NCI-H526 (cell line): ENCODE measurements at places on chromosomes 6 and 20.

GRCh38 chr20:45452772-45453691 lies 16.5 kb upstream of the WFDC2 start:
- no peak for DNase-seq

DNA sequence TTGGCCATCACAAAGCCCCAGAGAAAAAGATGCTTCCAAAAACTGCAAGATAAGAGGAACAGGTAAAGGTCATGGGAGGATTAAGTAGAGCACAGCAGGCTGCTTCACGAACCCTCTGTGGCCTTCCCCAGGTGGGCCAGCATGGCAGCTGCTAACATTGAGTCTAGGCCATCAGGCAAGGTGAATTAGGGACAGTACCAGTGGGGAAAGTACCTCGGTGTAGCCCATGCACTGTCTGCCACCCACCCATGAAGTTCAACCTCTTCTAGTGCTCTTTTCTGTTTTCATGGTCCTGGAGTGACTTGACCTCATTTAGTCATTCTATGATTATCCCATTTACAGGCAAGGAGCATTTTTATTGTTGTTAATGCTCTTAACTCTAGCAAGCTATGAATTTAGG lies 108.6 kb upstream of the DUSP22 start:
- no peak for DNase-seq

DNA sequence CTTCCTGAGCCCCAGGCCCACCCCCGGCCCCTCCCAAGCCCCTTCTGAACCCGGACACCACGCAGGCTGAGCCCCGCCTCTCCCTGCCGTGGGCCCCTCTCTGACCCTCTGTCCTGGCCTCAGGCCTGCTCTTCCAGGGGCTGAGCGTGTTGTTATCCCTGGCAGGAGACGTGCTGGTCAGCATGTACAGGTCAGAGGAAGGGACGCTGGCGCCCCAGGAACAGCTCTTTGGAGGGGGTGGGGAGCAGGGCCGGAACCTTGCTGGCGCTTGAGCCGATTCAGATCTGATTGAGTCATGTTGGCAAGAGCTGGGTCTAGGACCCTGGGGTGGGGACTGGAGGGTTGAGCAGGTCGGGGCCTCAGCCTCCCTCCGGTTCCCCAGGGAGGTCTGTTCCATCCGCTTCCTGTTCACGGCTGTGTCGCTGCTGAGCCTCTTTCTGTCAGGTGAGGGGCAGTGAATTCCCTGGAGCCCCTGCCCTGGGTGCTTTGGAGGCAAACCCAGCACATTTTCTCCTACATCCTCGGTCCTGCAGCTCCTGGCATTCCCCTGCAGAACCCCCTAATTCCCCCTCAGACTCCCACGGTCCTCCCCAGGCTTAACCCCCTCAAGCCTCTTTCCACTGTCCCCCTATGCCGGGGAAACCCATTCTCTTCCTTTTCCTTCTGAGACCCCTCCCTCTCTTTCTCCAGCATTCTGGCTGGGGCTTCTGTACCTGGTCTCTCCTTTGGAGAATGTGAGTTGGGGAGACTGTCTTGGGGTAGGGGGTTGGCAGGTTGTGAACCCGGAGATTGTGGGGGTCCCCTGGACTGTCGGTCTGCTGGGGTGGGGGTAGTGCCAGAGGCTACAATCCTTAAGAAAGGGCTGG lies 2.0 kb downstream of the SPAG4 start:
- DNase-seq, result peak; percentile 95

GRCh38 chr6:84074988-84075781 lies 41.6 kb downstream of the MRAP2 start:
- no peak for DNase-seq

DNA sequence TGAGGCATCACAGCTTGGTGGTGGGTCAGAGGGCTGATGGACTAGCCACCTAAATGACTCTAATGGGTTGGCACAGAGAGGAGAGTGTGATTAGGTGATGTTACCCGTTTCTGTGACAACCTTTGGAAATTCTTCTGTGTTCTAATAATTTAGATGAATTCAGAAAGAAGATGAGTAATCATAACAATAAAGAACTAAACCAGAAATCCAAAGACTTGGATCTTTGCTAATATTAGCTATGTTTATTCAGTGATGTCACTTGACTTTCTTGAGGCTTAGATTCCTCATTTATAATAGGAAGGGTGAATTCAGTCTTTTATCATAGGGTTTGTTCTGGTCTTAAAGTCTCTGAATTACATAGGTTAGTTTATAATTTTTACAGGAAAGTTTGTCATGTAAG lies 19.9 kb downstream of the CRYBG1 start:
- DNase-seq, result no peak

DNA sequence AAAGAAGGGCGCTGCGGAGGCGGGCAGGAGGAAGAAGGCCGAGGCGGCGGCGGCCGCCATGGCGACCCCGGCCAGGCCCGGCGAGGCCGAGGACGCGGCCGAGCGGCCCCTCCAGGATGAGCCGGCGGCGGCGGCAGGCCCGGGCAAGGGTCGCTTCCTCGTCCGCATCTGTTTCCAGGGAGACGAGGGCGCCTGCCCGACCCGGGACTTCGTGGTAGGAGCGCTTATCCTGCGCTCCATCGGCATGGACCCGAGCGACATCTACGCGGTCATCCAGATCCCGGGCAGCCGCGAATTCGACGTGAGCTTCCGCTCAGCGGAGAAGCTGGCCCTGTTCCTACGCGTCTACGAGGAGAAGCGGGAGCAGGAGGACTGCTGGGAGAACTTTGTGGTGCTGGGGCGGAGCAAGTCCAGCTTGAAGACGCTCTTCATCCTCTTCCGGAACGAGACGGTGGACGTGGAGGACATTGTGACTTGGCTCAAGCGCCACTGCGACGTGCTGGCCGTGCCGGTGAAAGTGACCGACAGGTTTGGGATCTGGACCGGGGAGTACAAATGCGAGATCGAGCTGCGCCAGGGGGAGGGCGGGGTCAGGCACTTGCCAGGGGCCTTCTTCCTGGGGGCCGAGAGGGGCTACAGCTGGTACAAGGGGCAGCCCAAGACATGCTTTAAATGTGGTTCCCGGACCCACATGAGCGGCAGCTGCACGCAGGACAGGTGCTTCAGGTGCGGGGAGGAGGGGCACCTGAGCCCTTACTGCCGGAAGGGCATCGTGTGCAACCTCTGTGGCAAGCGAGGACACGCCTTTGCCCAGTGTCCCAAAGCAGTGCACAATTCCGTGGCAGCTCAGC lies 780 bp downstream of the ZCCHC3 start:
- DNase-seq, result peak; percentile 89

DNA sequence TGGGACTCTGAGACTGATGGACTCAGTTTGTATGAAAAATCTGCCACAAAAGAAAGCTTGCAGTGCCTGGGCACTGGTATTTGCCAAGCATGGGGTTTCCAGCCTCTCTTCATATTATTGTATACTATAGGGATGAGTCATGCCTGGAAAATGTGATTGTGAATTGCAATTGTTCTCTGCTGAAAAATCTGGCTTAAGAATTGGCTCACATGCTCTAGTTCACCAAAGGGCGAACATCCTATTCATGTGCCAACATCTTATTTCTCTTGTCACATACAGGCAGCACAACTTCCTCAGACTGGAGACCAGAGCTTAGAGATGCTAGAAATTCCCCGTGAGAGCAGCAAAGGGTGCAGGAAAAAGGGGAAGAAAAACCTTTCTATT lies 103.6 kb upstream of the KCNK16 start:
- no peak for DNase-seq

DNA sequence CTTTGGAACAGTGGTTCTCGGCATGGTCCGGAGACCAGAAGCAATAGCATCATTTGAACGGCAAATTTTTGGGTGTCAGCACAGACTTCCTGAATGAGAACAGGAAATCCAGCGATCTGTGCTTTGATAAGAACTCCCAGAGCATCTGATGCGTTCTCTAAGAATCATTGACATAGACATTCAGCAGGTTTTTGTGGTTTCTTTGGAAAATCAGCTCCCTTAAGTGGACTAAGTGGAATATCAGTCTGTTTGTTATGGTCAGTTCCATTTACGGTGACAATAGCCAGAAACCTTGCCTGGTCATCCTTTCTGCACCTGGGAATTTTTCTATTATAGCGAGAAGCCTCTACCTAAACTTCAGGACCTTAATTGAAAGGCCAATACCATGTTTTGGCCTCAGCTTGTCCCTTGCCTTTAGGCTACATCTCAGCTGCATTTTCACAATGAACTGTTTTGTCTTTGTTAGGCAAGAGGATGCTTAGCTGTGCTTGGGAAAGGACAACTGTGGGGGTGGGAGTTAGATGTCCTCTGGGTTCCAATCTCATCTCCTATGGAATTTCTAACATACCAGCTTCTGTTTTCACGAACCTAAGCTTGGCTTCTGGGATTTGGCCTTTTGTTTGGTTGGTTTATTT lies 299.7 kb downstream of the CDKAL1 start:
- no peak for DNase-seq

GRCh38 chr6:119273272-119274196 lies 76.0 kb downstream of the MAN1A1 start:
- no peak for DNase-seq

DNA sequence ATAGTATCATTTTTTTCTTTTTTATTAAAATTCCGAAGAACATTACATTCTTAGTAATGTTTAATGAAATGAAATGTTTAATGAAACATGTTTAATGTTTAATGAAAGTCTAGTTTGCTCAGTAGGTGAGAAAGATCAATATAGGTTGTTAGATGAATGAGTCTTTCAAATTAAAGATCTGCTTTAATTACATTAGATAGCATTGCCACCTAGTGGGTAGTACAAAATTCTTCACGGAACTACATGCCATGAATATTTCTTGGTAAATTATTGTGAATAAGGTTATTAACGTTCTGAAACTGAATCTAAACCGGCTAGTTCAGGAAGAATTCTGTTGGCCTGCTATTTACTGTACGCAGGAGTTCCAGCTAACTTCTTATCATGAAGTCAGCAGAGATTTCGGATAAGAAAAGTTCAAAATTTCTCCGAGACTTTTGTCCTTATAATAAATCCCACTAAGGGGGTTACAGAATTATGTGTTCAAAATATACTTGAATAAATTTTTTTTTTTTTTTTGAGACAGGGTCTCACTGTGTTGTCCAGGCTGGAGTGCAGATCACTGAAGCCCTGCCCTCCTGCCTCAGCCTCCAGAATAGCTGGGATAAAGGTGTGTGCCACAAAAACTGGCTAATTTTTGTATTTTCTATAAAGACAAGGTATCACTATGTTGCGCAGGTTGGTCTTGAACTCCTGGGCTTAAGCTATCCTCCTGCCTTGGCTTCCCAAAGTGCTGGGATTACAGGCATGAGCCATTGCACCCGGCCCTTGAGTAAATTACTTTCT lies 7.9 kb upstream of the GMNN start:
- peak; percentile 27 for DNase-seq

GRCh38 chr20:64222291-64222735 lies 33.2 kb upstream of the PCMTD2 start:
- DNase-seq, result no peak

- DNase-seq, result no peak
Observed at GRCh38 chr6:118511930-118512715, 36.0 kb upstream of the PLN start.

GRCh38 chr6:35543459-35544193 lies 30.9 kb upstream of the TULP1 start:
- DNase-seq, result no peak

DNA sequence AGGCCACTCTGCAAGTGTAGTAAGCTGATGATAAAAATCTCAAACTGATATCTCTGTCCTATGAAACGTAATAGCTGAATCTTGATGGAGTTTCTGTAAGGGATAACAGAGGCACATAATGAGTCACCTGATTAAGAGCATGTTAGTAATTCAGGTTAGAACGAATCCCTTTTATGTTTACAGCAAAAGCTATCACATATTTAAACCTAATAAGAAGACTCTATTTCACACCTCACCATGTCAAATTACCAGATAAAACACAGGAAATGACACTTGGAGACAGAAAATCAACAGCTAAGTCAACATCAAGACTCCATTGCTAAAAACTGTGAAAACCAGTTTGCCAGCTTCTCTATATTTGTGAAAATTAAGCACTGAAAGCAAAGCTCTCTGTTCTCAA lies 11.8 kb downstream of the CST7 start:
- DNase-seq, result no peak

DNA sequence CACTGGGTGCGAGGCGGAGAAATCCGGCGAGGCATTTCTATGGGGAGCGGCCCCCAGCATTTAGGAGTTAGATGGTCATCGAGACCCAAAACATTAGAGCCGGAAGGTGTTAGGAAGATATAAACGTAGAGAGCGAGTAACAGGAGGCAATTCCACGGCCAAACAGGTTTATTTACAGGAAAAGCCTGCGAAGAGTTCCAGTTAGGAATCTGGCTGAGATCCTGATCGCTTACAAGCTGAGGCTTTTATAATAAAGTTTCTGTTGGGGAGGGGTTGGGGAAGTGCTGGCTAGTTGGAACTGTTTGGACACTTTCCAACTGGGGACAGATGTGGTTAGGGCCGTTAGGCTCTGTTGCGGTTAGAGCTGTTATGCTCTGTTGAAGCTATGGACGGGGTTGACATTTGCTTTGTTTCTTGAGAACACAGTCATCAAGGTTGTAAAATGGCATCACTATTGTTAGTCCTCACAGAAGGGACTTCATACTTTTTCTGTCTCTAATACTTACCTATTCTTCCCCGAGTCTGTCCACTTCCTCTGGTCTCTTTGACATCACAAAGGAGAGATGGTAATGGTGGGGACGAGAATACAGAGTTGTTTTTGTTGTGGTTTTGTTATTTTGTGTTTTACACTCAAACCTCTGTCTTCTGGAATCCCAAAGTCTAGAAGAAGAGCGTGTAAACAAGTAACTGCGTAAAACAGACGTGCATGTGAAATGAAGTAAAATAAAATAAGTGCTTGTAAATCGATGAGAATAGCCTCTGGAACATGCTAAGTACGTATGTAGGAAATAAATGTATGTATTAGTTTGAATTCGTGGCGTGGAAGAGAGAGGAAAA lies 554 bp upstream of the ZSCAN31 start:
- peak; percentile 60 for DNase-seq

DNA sequence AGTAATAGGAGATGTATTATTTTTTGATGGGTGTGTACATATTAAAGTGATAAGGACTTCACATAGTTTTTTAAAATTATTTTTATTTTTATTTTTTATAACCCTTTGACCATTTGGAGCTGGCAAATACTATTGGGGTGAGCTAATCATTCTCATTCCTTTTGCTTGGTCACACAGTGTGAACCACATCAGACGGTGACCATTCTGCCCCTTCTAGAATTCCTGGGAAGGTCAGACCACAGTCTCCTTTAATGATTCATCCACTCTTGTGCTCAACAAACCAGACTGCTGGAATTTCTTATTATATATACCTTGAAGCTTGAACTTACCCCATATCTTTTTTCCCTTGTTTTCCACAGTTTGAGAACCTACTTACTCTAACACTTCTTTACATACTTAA lies 23.9 kb upstream of the PRL start:
- no peak for DNase-seq
